Stimulated activated CD4-positive, alpha-beta T cell treated with anti-CD3 and anti-CD28 coated beads, Interleukin-12 subunit alpha, Interleukin-12 subunit beta, amount 100 ng/mL, for 24 hours (primary cell): ENCODE measurements at places on chromosomes 5 and 9.

DNA sequence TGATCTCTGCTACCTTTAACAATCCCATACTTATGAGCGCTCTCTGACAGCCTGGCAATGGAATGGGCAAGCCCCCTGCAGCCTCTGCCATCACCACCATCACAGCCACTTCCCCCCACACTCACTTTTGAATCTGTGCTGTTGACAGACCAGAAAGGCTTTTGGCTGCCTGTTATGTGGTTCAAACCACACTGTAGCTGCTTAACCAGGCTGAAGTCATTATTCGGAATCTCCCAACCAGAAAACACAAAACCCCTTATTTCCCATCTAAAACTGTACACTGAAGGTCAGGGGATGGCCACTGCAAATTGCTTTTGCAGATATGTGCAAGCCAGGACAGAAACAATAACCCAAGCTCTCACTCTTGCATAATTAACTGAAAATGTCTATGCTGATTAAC, 35.8 kb downstream of the PTCH1 start:
- DNase-seq, result no peak

GRCh38 chr9:125549465-125549871, 157.5 kb downstream of the MAPKAP1 start:
- DNase-seq, result no peak

DNA sequence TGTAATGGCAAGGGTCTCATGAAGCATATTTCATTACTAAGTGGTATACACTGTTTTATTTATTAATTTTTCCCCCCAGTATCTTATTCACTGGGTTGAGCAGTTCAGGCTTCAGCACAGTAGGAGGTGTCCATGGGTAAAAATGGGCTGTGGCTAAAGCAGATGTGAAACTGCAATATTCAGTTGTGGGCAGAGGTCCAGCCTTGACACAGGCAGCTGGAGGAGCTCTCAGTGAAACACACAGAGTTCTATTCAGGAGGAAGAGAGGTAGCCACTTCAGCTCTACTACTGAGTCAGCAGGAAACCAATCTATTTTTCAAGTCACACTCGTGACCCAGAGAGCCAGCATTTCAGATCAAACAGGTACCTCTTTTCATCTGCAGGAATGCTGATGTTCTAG, 418.3 kb downstream of the CDH10 start:
- DNase-seq, result no peak

DNA sequence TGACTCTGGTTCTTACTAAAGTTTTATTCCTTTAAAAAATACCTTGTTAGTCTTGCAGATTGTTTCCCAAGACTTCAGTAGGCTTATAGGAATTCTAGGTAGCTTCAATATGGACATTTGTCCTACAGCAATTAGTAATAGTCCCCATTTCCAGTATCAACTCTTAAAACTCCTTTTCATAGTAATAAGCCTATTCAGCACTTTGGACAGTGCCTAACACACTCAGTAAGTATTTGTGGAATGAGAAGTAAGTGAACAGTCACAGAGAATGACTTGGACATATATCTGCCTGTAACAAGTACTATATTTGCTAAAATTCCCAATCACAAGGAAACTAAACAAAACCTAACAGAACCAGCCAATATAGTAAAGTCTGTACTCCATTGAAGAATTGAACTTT, 1291.8 kb upstream of the DMAC1 start:
- no peak for DNase-seq

DNA sequence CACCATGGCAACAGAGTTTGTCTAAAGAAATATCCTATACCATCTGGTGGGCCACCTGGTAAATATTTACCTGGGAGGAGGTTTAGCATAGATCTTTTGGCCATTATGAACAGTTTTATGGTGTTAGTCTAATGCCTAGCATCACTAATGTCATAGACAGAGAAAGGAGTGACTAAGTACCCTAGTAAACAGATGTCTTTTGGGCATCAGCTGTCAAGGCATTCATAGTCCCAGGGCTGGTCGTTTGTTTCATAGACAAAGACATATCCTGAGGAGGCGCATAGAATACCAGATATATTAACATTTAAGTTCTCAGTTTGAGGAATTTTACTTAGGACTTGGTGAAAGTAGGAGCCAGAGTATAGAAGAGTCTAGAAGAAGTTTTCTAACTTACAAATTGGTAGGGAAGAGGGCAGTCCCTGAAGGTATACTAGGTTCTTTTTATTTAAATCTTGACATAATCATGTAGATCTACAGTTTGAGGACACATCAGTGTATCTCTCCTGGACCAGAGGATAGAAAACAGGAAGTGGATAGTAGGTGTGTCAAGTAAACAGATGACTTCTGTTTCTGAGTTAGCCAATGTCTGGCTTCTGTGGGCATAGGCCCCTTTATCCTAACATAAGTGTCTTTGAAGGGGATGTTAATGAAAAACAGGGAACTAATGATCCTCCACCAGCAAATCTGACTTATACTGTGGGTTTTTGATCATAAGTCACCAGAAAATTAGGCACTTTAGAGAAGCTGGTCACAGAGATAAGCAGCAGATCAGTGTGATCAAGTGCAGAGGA, 105.0 kb upstream of the PRSS3 start:
- no peak for DNase-seq

- no peak for DNase-seq
Measured at GRCh38 chr9:115944166-115944948, 209.2 kb upstream of the PAPPA start.

GRCh38 chr5:77973253-77973609, 197.1 kb upstream of the TBCA start:
- DNase-seq, result no peak

DNA sequence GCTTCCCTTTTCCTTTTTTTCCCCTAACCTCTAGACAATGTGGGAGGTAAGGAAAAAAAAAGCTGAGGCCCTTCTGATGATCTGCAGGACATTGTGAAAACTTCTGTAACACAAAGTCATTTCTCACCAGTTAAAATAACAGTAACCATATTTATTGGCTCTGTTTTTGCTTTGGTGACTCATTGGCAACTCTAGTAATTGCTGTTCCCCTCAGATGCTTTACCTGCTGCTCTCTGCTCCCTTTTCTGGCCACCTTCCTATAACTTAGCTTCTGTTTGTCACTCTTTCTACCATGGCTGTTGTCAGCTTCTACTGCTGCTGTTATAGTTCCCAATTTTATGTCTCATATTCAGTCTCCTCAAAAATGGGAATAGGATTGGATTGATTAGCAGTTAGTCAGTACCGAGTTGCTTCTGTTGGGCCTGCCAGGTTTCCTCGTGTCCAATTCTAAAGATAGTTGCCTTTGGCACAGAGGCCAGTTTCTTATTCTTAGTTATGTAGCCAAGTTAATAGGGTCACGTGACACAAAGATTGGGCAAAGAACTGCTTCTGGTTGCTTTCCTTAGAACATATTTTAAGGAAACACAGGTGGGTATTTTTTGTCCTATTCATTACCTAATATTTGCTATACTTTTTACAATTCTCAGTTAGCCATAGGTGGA, 16.8 kb downstream of the SCAMP1 start:
- DNase-seq, result no peak

- no peak for DNase-seq
Measured at GRCh38 chr5:136802383-136802782, 437.0 kb upstream of the TRPC7 start.

- DNase-seq, result no peak
Measured at GRCh38 chr5:146041180-146041789, 64.1 kb downstream of the PLAC8L1 start.

GRCh38 chr9:35406183-35406959, 83.5 kb upstream of the RUSC2 start:
- DNase-seq, result peak; percentile 26

DNA sequence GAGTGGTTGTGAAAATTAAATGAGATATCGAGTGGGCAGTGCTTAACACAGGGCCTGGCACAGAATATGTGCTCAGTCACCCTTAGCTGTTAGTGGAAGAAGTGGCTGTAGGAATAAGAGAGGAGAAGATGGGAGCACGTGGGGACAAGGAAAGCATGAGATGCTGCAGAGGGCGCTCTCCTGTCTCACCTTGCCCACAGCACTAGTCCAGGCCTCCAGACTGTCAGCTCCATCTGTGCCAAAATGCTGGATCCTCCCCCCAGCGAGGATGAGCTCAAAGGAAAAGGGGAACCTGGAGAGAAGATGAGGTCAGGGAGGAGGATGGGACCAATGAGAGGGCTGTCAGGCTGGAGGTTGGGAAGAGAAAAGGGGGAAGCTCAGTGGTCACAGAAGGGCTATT, 12.5 kb downstream of the ARAP3 start:
- no peak for DNase-seq

GRCh38 chr5:170536525-170536924, 32.7 kb downstream of the KCNIP1 start:
- no peak for DNase-seq

DNA sequence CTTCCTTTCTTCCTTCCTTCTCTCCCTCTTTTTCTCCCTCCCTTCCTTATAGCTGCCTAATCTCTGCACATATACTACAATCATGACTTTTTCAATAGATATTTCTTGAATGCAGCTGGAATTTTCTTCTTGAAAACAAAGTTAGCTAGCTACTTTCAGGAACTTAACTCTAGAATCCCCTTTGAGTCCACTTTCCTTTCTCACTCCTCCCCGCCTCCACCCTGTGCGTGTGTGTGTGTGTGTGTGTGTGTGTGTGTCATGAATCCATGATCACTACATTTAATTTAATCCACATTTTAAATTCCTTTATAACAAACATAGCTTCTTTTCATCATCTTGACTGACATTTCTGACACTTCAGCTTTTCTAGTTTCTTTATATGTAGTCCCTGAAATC, 167.5 kb upstream of the KLF9 start:
- no peak for DNase-seq

DNA sequence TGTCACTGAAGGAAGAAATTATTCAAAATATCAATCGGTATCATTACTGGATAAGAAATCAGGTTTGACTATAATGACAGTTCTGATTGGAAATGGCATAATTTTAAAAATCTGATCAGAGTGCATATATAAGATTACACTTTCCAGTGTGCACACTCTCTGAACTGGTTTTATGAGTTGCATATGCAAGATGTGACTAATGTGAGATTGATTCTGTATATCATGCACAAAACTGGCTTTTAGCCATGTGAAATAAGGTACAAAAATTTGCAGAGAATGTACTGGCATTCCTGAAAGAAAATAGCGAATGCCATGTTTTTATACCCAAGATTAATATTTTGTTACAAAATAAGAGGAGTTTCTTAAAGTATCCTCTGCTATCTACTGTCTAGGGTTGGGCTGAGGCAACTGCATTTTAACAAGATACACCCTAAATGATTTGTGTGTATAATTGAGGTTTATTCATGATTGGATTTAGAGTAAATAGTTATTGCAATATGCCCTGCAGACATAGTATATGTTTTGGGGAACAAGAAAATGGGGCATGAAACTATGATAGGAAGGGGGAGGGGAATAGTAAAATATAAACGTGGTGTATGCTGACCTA, 70.7 kb downstream of the LNPEP start:
- DNase-seq, result no peak

DNA sequence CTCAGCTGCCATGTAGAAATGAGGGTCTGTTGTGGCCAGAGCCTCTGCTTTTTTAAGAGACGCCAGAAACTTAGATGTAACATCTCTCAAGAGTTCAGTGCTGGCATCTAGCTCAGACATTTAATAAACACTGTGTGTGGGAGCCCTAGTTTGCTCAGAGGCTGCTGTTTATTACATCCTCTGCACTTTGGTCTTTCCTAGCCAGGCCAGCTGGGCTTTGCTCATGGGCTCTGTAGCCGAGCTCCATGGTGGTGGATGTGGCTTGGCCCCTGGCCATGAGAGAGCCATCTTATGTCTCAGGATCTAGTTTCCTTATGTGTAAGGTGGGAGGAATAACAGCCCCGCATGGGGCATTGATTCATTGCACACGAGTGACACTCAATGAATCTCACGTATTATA, 30.0 kb downstream of the ARHGEF37 start:
- DNase-seq, result no peak

GRCh38 chr9:120892748-120893610, 16.0 kb upstream of the PHF19 start:
- DNase-seq, result no peak

DNA sequence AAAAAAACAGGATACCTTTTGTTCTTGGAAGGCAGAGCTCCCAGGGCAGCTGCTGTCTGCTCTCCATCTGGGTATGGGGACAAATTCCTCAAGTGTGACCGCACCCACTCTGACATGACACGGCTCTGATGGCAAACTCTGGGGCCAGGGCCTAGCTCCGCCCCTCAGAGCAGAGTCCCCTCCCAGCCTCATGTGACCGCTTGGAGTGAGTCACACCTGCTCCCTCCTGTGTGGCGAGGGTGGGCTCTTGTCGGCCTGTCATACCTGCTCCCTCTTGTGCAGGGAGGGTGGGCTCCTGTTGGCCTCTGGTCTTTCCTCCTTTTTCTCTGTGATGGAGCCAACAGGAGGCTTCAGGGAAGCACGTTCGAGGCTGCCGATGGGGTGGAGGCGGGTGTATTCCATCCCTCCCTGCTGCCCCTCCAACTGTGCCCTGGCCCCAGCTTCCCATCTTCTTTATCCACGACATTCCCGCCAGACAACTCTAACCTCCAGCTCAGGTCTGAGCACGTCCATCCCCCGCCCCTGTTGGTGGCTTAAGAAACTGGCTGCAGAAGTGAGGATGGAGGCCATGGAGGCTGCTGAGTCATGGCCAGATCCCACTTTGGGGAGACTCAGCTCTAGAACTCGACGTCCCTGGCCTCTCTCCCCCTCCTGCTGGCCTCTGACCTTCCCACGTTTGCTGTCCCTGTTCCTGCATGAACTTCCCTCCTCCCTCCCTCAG, 65.3 kb downstream of the OLFM1 start:
- no peak for DNase-seq

DNA sequence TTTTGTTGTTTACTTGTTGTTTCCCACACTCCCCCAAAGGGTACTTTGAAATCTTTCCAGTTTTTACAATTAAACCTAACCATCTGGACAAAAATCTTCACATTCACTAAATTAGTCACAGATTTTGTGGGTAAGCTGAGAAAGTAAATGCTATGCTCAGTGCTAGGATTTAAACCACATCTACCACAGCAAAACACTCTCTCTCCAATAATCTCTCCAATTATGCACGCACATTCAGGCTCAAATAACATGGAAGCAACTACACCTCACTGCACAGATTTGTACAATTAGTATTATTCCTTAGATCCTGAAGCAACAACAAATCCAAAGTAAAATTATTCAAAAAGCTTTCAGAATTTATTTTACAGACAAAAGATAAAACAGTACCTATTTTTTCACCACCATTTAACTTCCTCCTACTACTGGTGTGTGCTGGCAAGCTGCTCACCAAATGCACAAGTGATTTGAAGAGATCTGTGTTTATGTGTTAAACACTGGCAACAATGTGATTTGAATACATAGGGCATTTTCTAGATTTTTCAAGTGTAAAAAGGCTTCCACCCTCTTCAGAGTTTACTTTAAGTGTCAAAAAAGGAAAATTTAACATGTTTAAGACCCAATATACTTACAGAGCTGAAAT, 16.6 kb downstream of the ZNF608 start:
- no peak for DNase-seq

- DNase-seq, result no peak
Measured at GRCh38 chr5:79585116-79585515, 27.1 kb upstream of the TENT2 start.

DNA sequence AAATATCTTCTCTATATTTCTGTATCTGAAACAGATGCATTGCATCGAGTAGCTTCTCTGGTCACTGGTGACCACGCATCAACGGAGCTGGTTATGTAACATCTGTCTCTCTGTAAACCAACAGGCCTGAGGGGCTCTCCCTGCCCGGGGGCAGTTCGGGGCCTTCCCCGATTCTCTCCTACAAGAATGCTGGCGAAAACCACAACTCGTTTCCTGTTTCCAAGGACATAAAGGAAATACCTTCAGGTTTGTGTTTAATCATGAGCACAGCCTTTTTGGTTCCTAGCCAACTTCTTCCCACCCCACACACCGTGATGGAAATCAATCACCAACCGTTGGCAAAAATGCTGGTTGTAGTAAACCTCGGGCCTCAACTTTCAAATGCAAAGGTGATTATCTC, 25.1 kb downstream of the GDNF start:
- no peak for DNase-seq

GRCh38 chr9:134955156-134955555, 37.4 kb upstream of the FCN1 start:
- no peak for DNase-seq
